Esophagus squamous epithelium (tissue), 5 donors: ENCODE measurements at places on chromosomes 4 and X.

- H3K36me3 ChIP-seq = no peaks in the 10 kb centered on the region
- H3K4me3 ChIP-seq = no peak overlapping the region
- no peaks in the 10 kb centered on the region for H3K4me1 ChIP-seq
- no peaks in the 10 kb centered on the region for H3K27me3 ChIP-seq
Measured at GRCh38 chrX:132369617-132370326, 119.1 kb downstream of the MBNL3 start.

DNA sequence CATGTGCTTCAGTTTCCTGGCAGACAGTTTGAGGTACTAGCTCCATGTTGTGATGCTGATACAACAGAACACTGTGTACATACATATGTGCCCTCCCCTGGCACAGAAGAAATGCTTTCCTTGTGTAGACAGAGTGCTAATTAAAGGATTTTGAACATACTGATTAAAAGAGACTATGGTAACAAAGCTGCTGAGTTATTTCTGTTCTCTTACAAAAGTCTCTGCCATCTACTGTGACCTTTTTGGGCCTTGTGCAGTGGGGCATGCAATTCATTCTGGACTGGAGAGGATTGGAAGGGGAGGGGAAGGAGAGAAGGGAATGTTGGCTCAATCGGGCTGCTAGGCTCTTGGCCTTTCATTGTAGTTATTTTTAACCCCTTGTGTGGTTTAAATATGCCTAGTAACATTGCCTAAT is 6.0 kb downstream of the PDLIM5 start:
- peaks cover 12% of the 10 kb centered on the region for H3K4me1 ChIP-seq
- no peak overlapping the region for H3K4me3 ChIP-seq
- no peak for DNase-seq
- H3K27me3 ChIP-seq = no peaks in the 10 kb centered on the region

DNA sequence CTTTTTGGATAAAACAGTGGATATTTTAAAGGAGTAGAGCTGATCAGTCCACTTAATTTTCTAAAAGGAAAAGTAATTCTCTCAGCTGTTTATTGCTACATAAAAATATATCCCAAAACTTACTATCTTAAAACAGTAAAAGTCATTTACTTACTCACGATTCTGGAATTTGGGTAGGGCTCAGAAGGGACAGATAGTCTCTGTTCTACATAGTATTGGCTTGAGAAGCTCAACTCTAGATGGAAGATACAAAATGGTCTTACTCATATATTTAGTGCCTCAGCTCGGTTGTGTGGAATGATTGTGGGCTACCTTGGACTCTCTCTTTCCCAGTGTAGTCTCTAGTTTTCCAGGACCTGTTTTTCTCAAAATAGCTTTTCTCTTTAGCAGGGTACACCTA is 691.5 kb upstream of the POU3F4 start:
- no peaks in the 10 kb centered on the region for H3K4me1 ChIP-seq
- H3K27ac ChIP-seq = no peak overlapping the region
- DNase-seq = no peak
- H3K27me3 ChIP-seq = no peaks in the 10 kb centered on the region

- no peaks in the 10 kb centered on the region for H3K4me1 ChIP-seq
- H3K36me3 ChIP-seq = no peaks in the 10 kb centered on the region
- no peak overlapping the region for H3K4me3 ChIP-seq
- H3K27me3 ChIP-seq = no peaks in the 10 kb centered on the region
Measured at GRCh38 chr4:71334465-71334882, 4.3 kb upstream of the SLC4A4 start.

GRCh38 chrX:124518885-124519284 is 172.5 kb downstream of the SH2D1A start:
- no peaks in the 10 kb centered on the region for H3K27me3 ChIP-seq
- no peaks in the 10 kb centered on the region for H3K36me3 ChIP-seq
- no peaks in the 10 kb centered on the region for H3K4me1 ChIP-seq
- DNase-seq = no peak
- no peak overlapping the region for H3K4me3 ChIP-seq

DNA sequence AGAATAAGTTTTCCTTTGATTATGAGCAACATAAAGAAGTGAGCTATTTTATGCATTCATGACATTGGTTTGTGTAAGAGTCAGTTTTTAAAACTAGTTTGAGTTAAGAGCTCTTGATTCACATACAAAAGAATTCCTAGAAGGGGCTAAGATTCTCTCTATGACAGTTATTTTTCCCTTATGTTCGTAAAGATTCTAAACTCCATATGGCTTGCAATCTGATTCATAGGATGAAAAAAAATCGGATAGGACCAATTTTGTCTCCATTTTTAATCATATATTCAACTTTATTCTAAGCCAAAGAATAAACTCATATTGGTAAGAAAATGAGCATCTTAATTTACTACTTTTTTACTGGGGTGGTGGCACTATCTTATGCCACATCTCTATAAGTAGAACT is 79.4 kb downstream of the NAP1L3 start:
- H3K4me3 ChIP-seq = no peak overlapping the region
- no peaks in the 10 kb centered on the region for H3K4me1 ChIP-seq
- H3K36me3 ChIP-seq = no peaks in the 10 kb centered on the region
- H3K27ac ChIP-seq = no peak overlapping the region
- no peaks in the 10 kb centered on the region for H3K27me3 ChIP-seq
- DNase-seq = no peak

- no peak for DNase-seq
- H3K27ac ChIP-seq = no peak overlapping the region
- H3K36me3 ChIP-seq = no peaks in the 10 kb centered on the region
- H3K4me1 ChIP-seq = no peaks in the 10 kb centered on the region
- no peak overlapping the region for H3K4me3 ChIP-seq
Measured at GRCh38 chrX:101491943-101492342, 6.7 kb downstream of the ARMCX4 start.
